Sciatic nerve (tissue), 2 donors: ENCODE measurements at places on chromosomes 16 and 17.

DNA sequence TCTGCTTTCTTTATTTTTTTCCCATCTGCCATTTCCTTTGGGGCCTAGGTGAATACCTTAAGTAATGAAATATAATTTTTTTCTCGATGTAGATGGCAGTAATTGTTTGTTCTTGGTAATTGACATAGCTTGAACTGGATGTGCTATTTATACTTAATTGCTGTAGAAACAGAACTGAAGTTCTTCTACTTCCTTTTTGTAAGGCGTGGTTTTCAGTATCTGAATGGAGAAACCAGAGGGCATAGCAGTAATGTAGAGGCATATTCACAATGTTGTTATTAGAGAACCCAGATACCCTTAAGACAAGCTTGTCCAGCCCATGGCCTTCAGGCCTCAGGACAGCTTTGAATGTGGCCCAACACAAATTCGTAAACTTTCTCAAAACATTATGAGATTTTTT, 16.4 kb downstream of the ATP6V0A1 start:
- no peak for DNase-seq

DNA sequence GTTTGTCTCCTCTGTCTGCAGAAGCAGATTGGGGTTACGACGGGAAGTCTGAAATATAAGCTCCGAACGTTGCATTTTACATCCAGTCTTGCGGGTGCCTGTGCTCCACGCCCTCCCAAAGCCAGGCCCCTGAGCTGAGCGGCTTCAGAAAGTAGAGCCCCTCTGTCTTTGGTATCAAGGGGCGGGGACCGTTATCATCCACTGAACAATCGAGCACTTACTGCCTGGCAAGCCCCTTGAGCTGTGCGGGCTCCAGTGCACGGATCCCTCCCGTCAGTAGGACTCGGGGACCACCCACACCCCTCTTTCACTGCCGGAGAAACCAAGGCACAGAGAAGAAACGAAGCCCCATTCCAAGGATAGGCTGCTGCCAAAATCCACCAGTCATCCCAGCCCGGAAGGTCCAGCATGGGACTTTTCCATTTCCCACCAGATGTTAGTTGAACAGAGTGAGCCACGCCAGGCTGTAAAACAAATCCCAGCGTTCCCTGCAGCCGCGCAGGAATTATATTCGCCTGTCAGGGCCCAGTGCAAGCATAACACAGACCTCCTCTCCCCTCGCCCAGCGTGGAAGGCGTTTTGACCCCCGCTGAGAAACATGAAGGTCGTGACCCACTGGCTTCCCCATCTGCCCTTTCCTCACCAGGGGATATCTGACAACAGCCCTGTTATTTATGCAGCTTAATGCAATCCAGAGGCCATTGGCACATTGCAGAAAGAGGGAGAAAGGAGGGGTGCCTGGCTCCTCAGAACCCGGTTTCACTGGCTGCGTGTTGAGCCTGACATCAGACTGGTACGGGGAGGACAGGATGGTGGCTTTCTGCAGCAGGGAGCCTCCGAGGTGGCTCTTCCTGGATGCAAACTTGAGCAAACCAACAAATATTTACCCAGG, 212.2 kb upstream of the FOXF1 start:
- no peak for DNase-seq

DNA sequence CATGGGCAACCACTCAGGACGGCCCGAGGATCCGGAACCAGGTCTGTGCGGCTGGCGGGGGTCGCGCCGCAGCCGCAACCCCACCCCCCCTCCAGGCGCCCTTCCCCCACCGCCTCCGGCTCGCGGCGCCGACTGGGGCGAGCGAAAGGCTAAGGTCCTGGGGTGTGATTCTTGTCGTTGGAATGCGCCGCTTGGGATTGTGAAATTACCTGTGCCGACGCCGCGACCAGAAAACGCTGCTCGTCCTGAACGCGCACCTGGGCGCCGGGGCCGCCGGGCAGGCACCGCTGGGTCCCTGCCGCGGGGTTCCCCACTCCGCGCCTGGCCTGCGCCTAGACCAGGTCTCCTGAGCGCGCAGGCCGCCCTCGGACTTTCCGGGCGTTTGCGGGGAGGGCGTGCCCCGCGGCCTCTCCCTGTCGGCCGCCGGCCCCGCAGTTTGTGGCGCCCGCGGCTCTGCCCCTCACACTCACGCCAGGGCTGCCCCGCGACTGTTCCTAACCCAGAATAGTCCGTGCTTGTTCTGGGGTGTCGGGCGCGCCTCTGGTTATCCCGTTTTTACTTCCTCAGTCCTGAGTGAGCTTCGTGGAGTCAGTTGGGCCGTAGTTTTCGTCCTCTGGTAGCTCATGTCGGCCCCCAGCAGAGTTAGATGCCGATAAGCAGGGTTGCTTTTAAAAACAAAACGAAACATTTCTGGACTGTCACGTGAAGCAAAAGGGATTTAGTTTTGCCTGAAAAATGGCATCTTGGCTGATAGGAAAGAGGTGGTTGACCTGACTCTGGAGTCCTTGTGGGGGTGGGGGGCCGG, 147.2 kb downstream of the SPECC1 start:
- DNase-seq: no peak

GRCh38 chr17:72518159-72518732, 397.4 kb downstream of the SOX9 start:
- DNase-seq: no peak

DNA sequence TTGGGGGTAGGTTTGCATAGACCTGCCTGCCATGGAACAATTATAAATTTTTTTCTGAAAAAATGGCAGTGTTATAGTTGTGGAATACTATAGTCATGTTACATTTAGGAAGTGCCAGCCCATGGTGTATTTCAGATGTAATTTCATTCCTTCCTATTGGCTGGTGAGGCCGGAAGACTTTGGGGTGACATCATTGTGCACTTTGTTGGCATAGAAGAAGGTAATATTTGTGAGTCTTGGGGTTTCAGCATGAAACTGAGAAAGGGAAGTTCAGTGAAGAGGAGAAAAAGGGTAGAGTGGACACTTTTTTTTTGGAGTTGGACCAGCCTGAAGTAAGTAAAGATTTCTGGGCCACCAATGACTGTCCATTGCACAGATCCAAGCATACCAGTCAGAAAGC, 16.0 kb upstream of the HEATR6 start:
- DNase-seq: no peak

DNA sequence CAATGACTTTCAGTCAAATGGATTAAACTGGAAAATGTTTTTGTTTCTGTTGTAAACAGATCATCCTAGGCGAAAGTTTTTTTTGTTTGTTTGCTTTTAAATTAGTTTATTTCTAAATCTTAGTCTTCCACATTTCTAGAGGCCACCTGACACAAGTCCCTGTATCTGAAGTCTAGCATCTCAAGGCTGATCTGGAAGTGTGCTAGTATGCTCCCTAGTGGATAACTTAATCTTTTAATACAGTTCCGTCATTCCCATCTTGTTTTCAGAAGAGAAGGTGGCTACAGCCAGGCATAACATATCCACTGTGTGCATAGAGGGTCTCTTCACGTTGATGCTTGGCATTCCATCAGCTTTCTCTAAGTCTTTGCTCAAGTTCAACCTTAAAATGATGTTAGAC, 7.6 kb downstream of the IFT20 start:
- no peak for DNase-seq

DNA sequence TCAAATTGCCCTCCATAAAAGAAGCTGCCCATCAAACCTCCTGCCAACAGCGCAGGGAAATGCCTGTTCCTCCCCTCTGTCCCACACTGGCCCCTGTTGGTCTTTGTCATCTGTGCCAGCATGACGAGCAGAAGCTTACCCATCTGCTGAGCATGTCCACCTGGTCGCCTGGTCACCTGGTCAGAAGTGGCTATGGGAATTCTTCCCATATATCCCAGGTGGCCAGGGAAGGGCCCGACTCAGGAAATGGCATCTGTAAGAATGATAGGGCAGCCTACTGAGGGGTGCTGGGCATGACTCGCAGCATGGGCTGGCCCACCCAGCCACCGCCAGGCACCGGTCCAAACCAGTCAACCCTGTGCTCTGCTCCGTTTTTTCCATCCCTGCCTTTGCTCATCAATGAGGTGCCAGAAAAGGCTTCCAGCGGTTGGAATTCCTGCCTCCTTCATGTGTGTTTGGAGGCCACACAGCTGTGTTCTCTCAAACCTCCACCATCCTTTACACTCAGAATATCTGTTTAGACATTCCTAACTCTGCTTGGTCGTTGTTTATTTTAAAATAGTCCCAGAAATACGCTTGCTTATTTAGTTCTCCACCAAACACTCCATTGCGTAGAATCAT, 145.2 kb downstream of the CLEC16A start:
- DNase-seq: no peak

- no peak for DNase-seq
Measured at GRCh38 chr16:28826141-28826540, 3.3 kb downstream of the ATXN2L start.

DNA sequence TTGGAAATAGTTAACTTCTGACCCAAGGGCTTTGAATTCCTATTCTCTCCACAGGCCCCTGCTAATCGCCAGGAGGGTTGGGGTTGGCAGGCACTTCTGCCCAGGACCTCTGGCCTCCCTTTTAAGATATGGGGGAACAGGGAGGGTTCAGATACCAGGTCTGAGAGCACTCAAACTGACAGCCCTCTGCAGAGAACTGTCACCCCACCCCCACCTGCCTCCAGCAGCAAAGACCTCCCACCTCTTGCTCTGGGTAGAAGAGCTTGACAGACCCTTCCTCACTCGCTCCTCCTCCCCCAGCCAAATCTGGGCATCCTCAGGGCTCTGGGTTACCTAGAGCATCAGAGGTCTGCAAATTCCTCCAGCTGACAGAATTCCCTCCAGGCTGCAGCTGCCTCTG, 11.6 kb downstream of the CDH3 start:
- no peak for DNase-seq

GRCh38 chr17:21001813-21002221, 41.0 kb downstream of the USP22 start:
- DNase-seq: no peak

DNA sequence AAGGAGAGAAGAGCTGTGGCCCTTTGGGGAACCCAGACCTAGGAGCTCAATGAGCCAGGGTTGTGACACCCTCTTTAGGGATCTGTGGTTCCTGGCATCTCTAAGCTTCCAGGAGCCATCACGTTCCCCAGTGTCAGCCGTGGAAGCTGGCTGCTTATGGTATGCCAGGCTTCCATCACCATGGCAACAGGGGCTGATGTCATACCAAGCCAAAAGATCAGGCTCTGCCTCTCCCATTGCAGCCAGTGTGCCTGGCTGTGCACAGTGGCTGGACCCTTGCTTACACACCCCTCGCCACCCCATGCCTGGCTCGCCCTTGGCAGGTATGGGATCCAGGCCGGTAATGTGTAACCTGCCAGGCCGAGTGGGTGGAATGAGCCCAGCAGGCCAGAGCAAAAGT, 91.1 kb downstream of the SSH2 start:
- DNase-seq: no peak

- no peak for DNase-seq
Measured at GRCh38 chr17:50487213-50488096, 8.8 kb downstream of the RSAD1 start.

- no peak for DNase-seq
Measured at GRCh38 chr17:3773511-3773910, 27.5 kb downstream of the ITGAE start.

- DNase-seq: peak; percentile 91
Measured at GRCh38 chr16:57485916-57486857, at the start of gene DOK4. DOK4 (minus strand) TSS chr16:57486493; CDS start chr16:57479507, 6,986 bp downstream.

DNA sequence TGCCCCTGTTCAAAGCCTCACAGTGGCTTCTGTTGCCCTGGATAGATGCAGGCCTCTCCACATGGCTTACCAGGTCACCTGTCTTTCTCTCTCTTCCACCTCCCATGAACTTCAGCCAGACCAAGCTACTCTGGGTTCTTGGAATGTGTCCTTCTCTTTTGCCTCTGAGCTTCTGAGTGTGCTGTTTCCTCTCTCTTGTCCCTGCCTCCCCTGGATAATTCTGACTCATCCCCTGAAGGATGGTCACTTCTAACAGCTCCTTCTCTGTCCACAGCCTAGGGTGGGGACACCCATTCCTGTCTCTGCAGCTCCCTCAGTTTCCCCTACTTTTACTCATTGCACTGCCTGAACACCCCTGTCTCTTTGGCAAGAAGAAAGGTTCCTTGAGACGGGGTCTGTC, 2.9 kb downstream of the GUCY2D start:
- DNase-seq: no peak

DNA sequence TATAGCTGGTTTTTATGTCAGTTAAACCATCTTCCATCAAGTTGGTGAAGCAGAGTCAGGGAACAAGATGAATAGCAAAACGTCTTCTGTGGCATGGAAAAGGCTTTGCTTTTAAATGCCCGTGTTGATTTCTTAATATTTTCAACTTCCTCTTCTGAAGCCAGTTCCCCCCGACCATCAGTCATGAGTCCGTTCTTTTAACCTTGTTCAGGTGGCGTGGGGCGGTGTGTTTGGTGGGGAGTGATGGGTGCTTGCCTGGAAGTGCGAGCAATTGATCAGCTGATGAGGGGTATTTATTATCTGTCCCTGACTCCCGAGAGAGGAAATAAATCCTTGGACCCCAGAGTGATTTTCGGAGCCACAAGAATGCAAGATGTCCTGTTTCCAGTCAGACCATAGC, 147.1 kb downstream of the WWOX start:
- DNase-seq: no peak

GRCh38 chr16:64638766-64639165, 483.1 kb downstream of the CDH11 start:
- no peak for DNase-seq

- DNase-seq: no peak
Measured at GRCh38 chr16:50781518-50781917, 39.6 kb downstream of the CYLD start.

DNA sequence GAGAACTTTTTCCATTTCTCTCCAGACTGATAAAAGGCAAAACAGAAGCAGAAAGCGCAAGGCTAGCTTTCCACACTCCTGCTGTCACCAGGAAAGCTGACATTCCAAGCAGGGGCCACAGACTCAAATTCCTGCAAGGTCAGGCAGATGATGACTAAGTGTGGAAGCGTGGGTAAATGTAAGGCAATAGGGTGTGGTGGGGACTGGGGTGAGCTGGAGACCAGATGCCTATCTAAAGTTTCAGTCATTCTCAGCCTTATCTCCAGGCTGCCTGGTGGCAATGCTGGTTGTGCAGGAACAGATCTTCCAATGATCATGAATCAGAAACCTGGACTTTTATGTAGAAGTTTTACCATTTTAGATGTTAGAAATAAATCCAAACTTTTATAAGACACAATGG, 224.1 kb downstream of the GSG1L start:
- DNase-seq: no peak

- no peak for DNase-seq
Measured at GRCh38 chr16:24975428-24975889, 39.7 kb downstream of the ARHGAP17 start.

DNA sequence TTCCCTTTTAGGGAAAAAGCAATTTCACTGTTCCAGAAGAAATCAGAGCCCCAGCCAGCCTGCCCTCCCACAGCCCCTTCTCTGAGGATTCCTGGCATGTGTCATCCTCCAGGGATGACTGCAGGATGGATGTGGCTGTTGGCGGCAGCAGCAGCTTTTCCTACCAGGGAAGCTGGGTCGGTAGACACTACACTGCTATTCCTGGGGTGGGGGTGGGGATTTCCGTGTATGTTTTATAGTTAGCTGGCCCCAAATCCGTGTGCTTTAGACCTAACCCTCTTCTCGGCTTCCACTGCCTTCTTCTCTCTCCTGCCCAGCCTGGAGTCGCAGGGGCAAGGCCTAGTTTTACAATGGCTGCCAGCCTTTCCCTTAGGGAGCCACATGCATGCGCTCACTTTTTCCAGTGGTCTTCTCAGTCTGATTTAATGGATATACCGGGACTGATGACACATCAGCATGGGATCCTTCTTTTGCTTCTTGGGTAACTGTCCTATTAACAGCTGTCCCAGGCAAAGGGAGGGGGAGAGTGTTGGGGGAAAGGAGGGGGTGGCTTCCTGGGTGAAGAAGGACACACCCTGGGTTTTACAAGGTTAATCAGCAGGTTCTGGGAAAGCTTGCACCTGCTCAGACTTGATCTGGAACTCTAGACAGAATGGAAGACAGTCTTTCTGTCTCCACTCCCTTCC, 2.7 kb upstream of the NFE2L1 start:
- peak; percentile 55 for DNase-seq
